Stimulated activated CD4-positive, alpha-beta T cell treated with anti-CD3 and anti-CD28 coated beads, Interleukin-1b, Interleukin-23, amount 100 ng/mL, for 1 hour (primary cell): ENCODE measurements at places on chromosomes 1 and 21.

- DNase-seq = no peak
Observed at GRCh38 chr21:16013570-16013969, 283.8 kb downstream of the USP25 start.

DNA sequence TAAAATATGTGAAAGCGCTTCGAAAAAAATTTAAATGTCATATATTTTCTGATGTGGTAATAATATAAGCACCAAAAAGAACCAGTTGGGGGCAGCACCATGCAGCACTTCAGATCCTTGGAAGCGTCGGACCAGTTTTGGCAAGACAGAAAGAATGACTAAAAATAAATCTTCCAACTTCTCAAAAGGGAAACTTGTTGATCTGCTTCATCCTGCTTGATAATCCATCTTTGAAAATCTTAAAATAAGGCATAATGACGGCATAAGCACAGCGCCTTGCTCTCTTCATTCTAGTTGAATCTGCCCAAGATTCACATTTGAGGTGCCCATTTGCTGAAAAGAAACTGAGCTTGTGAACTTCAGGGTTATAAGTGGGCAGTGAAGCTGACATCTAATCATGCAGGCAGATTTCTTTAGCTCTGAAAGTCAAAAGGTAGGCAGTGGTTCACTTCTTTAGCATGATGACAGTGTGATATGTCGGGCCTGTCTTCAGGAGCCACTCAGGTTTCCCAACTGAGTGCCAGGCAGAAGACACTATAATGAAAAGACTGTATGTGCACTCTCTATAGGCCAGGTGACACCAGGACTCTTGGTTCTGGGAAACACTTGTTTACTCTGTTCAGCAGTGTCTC lies 19.8 kb upstream of the MUTYH start:
- peak; percentile 16 for DNase-seq

GRCh38 chr1:203672346-203672745 lies 45.7 kb downstream of the ATP2B4 start:
- DNase-seq = no peak

GRCh38 chr21:37074197-37074510 lies 1.1 kb downstream of the TTC3 start:
- DNase-seq = no peak
